Fibroblast of upper back skin (primary cell): ENCODE measurements at places on chromosomes 12 and 14.

DNA sequence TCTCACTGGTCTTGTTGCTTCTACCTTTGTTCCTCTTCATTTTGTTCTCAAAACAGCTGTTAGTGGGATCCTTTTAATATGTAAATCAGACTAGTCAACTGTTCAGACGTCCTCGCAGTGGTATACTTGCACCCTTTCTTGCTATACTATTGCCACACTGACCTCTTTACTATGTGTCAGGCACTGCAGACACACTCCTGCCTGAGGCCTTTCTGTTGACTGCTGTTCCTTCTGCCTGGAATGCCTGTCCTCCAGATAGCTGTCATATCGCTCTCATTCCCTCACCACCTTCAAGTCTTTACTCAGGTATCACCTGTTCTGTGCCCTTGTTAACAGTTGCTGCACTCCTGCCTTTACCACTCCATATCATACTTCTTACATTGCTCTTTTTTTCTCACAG is 90.0 kb upstream of the TMEM263 start:
- no peak for DNase-seq

- no peak for DNase-seq
Observed at GRCh38 chr14:100470523-100470897, 116.7 kb downstream of the BEGAIN start.

DNA sequence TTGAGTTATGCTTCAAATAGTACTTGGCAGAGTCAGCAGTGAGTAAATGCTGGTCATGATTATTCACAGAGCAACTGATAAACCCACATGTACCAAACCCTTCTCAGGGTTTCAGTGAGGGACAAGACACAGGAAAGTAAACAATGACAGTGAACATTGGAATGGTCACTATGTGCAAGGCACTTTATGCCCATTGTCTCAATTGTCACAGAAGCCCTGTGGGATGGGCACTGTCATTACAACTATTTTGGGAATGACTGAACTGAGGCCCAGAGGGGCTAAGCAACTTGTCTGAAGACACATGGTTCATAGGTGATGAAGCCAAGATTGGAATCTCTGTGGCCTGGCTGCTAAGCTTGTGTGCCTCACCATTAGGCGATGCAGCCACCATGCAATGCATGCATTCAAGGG is 238.5 kb downstream of the RBM19 start:
- DNase-seq = peak; percentile 16

GRCh38 chr12:2445968-2446367 is 348.8 kb upstream of the FKBP4 start:
- DNase-seq = no peak

DNA sequence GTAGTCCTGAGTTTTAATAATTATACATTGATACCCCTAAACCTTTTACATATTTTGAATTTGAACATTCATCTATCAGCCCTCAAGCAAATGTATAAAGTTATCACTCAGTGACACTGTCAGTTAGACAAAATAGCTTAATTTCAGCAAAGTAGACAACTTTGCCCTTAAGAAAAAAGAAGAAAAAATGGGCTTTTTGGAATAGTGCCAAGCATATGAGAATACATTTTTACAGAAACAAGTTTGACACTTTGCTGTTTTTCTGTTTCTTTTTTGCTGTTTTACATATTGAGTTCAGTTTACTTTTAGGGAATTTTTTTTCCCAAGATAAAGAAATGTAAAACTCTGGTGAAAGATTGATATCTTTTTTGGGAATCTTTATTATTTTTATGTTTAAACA is 14.3 kb downstream of the TBK1 start:
- no peak for DNase-seq

DNA sequence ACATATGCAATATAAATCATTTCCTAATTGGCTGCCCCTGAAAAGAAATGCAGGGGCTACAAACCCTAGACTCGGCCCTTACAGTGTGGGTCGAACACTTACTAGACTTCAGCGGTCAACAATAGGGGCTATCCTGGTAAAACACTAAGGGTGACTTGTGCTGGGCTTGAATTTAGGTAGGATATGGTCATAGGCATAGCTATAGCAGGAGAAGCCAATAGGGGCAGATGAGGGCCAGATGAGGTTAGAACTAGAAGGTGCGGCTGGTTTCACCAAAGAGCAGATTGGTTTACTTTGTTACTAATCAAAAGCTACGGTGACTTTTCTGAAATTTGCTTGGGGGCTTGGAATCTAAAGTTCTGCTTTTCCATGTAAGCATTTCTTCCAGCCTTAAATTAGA is 282.3 kb upstream of the DIO2 start:
- DNase-seq = no peak

DNA sequence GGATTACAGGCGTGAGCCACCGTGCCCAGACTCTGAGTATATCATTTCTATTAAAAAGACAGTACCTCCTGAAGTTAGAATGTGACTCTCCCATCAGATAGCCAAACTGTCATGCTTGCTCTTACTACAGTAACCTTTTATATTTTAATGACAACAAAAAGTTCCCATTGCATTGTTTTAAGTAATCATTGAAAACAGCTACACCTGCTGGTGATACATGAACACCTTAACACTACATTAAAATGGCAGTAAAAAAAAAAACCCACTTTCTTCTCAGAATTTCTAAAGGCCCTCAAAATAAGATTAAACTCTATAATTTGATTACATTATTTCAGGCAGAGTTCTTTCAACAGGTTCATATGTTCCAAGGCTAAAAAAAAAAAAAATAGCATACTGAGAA is 76.7 kb downstream of the SH2B3 start:
- no peak for DNase-seq

DNA sequence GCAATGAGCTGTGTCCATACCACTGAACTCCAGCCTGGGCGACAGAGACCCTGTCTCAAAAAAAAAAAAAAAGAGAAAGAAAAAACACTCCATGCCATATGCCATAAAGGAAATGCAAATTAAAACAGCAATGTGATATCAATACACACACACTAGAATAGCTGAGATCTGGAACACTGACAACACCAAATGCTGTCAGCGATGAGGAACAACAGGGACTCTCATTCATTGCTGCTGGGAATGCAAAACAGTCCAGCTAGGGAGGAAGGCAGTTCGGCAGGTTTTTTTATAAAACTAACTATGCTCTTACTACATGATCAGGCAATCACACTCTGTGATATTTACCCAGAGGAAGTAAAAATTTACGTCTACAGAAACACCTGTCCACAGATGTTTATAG is 3.4 kb upstream of the ABCB9 start:
- no peak for DNase-seq

GRCh38 chr12:124423761-124424515 is 129.0 kb downstream of the RFLNA start:
- DNase-seq = no peak

- DNase-seq = peak; percentile 62
Observed at GRCh38 chr12:89783359-89784060, 74.9 kb upstream of the ATP2B1 start.

DNA sequence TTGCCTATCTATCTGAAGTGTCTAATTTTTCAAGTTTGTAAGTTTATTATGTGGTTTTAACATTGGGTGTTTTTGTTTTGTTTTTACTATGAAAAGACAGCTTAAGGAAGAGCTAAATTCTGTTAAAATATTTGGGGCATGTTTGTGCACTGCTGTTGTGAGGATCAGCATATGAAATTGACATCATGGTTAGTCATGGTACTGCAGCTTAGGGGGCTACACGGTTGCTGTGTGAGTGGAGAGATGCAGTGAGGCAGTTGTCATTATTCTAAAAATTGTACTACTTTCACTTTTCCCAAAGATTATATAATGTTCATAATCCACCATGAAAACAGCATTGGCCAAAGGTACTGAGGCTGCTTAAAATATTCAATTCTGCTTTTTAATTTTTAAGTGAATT is 49.0 kb downstream of the ZC3H14 start:
- no peak for DNase-seq

DNA sequence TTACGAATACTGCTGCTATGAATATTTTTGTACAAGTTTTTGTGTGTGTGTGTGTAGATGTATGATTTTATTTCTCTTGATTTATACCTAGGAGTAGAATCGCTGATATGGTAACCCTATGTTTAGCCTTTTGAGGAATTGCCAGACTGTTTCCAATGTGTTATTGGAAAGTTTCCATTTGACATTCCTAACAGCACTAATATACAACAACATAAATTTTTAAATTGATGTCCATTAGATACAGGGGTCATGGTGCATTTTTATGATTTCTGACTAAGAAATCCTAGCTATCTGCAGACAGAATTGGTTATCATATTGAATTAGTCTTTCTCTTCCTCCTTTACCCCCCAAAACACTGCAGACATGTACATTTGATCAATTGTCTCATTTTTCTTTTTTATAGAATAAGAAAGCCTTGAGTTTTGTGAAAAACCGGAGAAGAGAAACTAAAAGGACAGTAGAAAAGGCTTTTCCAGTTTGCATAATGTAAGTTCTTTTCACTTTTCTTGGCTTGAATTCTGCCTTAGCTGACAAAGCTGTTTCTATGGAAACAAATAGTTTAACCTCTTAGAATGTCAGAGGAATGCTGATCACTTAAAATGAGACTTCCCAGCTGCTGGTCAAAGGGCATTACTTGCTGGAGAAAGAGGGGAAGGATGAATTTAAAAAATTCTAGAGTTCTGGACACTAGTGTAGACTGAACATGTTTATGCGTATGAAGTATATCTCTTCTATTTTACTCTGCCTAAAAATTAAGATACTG is 28.2 kb downstream of the PALS1 start:
- DNase-seq = peak; percentile 83

GRCh38 chr12:14741153-14741552 is 44.8 kb upstream of the GUCY2C start:
- DNase-seq = no peak

DNA sequence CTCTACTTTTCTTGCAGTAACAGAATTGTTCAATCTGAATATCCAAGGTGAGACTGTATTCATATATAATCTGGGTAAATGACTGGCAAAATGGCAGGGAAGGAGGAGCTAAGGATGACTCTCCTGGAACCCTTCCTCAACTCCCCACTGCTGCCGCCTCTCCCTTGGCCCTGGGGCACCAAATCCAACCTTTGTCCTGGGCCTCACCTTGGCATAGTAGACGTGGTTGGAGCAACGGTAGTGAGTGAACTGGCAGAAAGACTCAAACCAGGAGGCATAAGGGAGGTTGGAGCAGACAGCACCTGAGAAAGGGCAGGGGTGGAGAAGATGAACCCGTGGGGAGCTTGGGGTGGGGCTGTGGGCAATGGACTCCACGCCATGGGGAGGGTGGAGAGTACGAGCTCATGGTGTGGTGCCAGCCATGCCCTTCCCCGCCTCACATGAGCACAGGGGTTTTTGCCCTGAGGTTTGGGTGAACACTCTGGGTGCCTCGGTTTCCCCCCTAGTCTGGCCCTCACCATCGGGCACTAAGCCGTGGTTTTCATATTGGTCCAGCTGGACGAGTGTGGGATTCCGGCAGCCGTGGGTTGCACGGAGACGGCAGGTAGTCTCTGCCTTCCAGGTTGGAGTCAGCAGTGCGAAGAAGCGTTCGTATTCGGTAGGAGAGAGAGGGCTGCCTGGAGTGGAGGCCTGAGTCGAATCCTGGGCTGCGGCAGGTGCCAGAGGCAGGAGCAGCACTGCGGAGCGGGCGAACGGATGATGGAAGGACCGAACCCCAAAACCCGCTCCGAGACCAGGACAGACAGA is 753 bp downstream of the ACRBP start:
- DNase-seq = no peak

DNA sequence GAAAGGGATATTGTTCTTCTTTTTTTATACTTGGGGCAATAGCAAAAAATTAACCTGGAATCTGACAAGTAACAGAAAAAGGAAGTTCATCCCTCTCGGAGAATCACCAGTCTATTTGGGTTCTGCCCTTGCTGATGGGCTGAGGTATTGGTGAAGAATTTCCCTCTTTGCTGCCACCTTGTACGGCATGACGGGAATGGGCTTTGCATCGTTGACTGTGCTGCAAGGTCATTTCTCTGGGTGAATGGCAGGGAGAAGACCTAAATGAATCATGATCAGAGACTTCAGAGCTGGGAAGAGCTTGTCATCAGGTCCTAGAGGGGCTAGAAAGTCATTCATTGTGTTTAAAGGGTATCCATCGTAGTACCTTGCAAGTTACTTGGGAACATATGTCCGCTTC is 12.0 kb downstream of the C1S start:
- DNase-seq = no peak

GRCh38 chr14:96225745-96226151 is 21.1 kb downstream of the BDKRB2 start:
- peak; percentile 82 for DNase-seq

- no peak for DNase-seq
Observed at GRCh38 chr14:98903371-98903770, 368.6 kb downstream of the BCL11B start.

- no peak for DNase-seq
Observed at GRCh38 chr14:43938588-43939281, 568.3 kb downstream of the FSCB start.

DNA sequence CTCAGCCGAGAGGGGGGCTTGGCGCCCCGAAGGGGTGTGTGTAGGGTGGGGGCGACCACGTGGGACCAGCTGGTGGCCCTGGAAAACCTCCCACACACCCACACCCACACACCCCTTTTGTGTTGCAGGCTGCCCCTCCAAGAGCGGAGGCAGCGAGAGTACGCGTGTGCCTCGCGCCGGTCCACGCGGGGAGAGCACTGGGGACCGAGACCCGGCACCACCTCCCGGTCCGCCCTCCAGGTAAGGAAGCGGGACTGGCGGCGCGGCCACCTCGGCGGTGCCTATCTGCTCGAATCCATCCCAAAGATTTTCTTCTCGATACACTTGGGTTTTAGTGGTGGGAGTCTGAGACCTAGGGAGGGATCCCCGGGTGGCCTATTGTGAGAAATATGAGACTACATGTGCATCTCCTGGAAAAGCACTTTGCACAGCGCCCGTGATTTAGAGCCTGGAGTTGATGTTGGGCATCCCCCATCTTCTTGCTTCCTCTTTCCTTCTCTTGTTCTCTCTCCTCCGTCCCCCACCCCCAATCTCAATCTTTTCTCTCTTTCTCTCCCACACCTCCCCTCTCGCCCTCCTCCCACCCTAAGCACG is 393 bp downstream of the SYT1 start:
- peak; percentile 4 for DNase-seq

- no peak for DNase-seq
Observed at GRCh38 chr14:23608454-23608853, 27.7 kb upstream of the DHRS2 start.

GRCh38 chr14:80901260-80901659 is 40.3 kb downstream of the CEP128 start:
- no peak for DNase-seq

DNA sequence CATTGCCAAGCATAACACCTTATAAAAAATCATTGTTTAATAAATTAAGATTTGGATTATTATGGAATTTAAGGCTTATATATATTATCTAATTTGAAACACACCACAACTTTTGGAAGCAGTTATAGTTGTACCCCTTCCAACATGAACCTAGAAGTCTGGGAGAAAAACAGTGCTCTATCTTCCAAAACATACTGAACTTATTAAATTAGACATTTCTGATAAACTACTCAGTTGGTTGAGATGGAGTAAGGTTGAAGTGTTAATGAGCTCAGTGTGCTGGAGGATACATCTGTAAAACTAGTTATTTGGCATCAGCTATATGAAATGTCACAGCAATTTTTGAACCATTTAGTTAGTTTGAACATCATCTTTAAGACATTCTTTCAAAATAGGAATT is 227.4 kb downstream of the ALX1 start:
- DNase-seq = no peak

GRCh38 chr12:121788176-121788818 is 5.2 kb downstream of the RHOF start:
- DNase-seq = no peak
